Liver (tissue), 10 donors: ENCODE measurements at places on chromosomes 11 and 22.

DNA sequence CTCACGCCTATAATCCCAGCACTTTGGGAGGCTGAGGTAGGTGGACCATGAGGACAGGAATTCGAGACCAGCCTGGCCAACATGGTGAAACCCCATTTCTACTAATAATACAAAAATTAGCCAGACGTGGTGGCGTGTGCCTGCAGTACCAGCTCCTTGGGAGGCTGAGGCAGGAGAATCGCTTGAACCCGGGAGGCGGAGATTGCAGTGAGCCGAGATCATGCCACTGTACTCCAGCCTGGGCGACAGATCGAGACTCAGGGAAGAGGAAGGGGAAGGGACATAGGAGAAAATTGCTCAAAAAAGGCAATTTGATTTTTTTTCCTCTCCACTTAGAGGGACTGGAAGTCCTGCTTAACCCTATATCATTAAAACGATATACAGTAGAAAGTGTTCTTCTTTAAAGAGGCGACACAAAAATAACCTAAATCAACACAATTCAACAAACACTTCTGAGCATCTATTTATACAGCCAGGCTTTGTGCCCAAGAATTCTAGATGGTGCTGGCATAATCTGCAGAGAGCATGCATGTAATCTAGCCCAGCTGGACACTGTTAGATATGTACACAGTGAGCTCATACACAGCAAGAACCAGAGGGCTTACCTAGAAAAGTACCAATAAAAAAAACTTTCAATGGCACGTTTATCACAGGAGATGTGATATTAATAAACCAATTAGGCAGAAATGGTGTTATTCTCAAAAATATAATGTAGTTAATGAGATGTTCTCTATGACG lies 20.9 kb upstream of the DENND5A start:
- DNase-seq: no peak

- DNase-seq: no peak
Observed at GRCh38 chr22:37453696-37454095, 26.4 kb upstream of the ELFN2 start.

- DNase-seq: no peak
Observed at GRCh38 chr22:19772673-19773469, 12.3 kb downstream of the TBX1 start.

DNA sequence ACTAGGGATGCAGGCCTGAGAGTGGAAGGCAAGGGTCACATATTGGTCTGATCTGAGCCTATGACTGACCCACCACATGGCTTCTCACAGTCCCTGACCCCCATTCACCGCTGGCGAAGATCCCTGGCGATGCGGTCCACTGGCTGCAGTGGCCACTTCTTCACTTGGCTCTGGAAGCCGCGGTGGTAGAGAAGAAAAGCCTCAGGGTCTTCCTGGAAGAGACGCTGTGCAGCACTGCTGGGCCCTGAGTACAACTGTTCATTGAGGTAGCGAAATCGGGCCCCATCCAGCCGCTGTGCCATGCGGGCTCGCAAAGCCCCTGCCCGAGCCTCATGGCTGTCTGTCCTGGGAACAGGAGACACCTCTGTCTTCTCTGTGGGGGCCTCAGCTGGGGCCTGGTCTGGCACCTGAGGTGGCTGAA lies 2.4 kb downstream of the RRP8 start:
- DNase-seq: peak; percentile 30

- no peak for DNase-seq
Observed at GRCh38 chr11:119181677-119182412, 3.4 kb upstream of the NHERF4 start.

DNA sequence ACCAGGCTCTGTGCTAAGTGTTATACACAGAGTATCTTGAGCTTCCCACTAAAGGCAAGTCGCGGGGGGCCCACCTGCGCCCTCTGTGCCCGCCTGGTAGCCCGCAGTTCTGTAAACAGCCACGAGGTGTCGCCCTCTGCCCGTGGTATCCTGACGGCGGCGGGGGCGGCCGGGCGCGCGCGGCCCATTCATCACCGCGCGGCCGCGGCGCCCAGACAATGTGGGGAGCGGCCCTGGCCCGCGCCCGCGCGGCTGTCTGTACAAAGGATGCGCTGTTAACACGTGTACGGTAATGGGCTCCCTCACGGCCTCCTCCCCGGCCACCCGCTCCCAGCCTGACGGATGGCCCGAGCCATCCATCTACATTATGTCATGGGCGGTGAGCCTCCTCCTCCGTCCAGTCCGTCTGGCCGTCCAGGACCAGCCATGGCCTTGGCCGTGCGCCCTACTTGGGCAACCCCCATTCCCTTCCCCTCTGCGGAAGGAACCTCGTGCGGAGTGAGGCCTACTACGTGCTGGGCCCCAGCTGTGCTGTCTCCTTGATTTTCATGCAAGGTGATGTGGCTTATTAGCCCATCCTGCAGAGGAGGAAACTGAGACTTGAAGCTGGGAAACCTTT lies 99.4 kb downstream of the MIAT start:
- DNase-seq: peak; percentile 71

GRCh38 chr11:80188076-80188627 lies 747.3 kb upstream of the TENM4 start:
- no peak for DNase-seq

DNA sequence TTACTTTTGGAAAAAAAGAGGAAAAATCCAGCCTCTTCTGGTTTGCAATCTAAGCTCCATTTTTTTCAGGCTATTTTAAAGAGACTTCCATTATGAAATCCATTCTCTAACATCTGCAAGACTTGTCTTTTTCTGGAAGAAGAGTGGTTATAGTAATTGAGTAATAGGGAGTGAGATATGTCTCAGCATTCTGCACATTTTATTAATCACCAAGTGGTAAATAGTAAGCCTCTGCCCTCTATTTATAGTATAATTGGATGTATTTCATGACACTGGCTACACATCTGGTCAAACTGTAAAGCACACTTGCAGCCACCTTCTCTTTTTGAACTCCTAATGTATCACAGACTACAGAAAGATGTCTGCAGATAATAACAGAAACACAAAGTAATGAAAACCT lies 391.1 kb downstream of the ETS1 start:
- DNase-seq: no peak

DNA sequence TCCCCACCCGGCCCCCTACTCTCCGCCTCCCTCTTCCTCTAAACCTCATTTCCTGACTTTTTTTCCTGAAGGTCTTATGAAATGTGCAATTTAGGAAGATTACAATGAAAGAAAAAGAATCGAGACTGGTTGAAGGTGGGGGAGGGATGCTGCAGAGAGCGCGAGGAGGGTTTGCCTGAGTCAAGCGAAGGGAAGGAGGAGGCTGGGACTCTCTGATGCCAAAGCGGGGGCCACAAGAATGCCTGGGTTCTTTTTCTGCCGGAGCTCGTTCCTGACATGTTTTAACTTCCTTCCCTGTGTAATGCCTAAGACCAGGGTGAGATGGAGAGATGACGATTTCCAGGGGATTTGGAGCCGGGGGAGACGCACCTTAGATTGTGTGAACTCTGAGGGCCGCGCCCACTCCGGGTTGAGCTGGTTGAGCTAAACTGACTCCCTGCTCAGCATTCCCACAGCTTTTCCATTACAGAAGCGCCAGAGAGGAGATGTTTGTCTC lies 270.5 kb upstream of the SORL1-AS1 start:
- no peak for DNase-seq

GRCh38 chr22:24482575-24482974 lies 12.6 kb upstream of the UPB1 start:
- DNase-seq: no peak

- DNase-seq: no peak
Observed at GRCh38 chr22:43731988-43732387, 80.1 kb downstream of the EFCAB6 start.

GRCh38 chr11:33835143-33835878 lies 56.6 kb downstream of the LMO2 start:
- no peak for DNase-seq

GRCh38 chr11:45477588-45477987 lies 187.8 kb downstream of the CHST1 start:
- DNase-seq: no peak

- DNase-seq: no peak
Observed at GRCh38 chr22:31876156-31876920, 68.0 kb upstream of the YWHAH start.

DNA sequence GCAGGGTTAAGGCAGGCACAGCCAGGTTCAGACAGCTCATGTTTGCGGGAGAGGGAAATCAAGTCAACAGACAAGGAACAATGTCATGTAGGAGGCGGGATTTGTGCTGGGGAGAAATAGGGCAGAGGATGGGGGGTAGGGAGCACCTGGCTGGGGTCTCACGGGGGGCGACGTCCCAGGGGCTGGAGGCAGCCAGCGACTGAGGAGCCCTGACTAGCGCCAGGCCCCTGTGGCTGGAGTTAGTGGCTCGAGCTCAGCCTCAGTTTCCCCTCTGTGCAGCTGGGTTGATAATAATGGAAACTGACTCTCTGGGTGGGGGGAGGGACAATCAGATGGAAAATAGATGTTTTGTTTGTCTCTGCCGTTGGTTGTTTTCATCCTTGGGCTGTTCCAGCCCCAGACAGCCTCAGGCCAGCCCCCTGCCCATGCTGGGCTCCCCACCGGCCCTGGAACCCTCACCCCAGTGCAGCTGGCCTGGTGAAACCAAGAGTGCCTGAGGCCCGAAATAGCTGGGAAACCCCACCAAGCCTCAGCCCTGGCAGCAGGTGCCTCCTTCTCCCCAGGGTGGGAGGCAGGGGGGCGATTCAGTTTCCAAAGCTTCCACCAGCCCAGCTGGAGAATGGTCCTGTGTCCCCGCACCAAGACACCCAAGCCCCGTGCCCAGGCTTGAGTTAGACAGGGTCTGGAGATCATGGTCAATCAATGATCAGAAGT lies 44.1 kb downstream of the IGLL5 start:
- no peak for DNase-seq
